ENCODE measurements at places on chromosomes 7 and 10.

DNA sequence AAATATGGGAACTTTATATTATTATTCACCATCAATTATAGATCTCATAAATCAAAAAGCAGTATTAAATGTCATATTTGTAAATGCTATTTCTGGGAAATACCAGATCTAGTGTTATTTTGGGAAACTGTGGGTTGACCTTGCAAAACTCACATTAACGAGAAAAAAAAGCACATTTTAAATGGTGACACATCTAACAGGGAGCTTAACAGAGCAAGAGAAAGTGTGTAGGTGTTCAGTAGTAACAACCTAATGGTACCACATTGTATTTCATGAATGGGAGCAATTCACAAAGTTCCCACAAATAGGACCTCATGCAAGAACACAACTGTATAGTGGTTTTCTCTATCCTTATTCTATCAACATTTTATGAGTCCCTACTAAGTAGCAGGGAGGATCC is 26.2 kb upstream of the HDAC9 start:
- no peak for DNase-seq

GRCh38 chr7:28115261-28115660 is 65.3 kb downstream of the JAZF1 start:
- DNase-seq: no peak

DNA sequence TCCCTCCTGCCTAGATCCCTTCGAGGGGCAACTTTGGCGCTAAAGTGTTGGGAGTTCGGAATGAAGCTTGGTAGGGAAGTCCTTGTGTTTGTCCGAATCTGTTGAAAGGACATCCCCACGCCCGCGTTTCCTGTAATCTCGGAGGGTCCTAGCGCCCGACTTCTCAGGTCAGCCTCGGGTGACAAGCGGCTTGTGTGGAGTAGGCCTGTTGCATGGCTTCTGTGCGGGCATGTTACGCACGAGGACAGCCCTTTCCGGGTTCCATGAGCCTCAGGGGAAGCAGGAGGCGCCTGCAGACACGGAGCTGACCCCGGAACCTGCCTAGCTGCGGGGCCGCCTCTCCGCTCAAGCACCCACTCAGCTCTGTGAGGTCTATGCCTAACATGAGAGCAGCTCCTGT is 28.4 kb upstream of the AP5Z1 start:
- no peak for DNase-seq

DNA sequence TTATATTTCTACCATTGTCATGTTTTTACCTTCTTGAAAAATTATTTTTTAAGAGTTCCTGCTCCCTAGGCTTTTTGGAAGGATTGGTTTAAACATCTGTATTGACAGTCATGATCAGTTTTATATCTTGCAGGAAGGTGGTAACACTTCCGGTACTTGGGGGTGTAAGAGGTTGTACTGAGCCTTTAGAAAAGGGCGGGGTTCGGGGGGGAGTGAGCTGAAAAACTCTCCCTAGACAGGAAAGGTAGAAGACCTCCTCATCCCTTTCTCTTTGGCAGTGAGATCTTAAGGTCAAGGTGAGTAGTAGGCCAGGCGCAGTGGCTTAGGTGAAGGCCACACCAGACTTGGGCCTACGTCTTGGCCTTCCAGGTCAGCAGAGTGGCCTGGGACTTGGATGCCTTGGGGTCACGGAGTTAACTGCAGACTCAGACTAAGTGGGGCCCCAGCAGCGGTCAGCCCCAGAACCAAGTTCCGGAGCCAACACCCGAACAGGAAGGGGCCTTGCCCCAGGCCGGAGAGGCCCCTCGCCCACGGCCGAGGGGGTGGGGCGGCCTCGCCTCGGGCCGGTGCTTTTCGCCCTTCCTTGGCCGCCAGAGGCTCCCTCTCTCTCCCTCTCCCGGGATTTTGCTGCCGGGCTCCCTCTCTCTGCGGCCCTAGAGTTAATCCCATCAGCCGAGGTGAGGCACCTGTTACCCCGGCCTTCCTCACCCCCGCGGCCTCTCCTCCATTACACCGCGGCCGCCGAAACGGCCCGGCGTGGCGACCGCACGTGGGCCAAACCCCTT is at the start of gene PPP1R9A:
Gene PPP1R9A (plus strand): TSS at position 569 of the 785 bp plus-strand sequence. CDS start 2,520 bp downstream, outside the sequence.
- DNase-seq: peak; percentile 28

GRCh38 chr10:49286686-49287085 is 12.3 kb upstream of the C10orf71 start:
- DNase-seq: no peak

GRCh38 chr10:119348516-119349240 is 141.3 kb downstream of the GRK5 start:
- no peak for DNase-seq

DNA sequence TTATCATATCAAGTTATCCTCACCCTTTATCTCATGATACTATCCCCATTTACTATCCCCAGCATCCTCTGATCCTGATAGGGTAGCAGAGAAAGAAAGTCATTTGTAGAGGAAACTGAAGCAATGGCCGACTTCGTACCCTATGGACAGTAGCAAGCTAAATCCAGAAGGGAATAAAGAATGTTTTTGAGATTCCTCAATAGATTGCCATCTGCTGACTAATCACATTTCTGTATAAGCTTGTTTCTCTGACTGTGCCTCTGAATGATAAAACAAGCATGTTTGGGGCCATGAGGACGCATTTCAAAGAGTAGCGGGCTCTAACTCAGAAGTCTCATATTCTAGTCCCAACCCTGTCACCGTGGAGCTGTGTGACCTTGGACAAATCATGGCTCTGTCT is 13.2 kb upstream of the FAM107B start:
- DNase-seq: no peak

GRCh38 chr7:75696263-75697037 is 42.3 kb downstream of the HIP1 start:
- no peak for DNase-seq

- no peak for DNase-seq
Measured at GRCh38 chr7:26603631-26604030, 260.8 kb downstream of the SKAP2 start.

- no peak for DNase-seq
Measured at GRCh38 chr7:140448781-140449480, 30.4 kb downstream of the MKRN1 start.
